ENCODE measurements at places on chromosomes 2 and 18.

GRCh38 chr2:182893666-182894065 is 27.2 kb upstream of the FRZB start:
- no peak for DNase-seq

DNA sequence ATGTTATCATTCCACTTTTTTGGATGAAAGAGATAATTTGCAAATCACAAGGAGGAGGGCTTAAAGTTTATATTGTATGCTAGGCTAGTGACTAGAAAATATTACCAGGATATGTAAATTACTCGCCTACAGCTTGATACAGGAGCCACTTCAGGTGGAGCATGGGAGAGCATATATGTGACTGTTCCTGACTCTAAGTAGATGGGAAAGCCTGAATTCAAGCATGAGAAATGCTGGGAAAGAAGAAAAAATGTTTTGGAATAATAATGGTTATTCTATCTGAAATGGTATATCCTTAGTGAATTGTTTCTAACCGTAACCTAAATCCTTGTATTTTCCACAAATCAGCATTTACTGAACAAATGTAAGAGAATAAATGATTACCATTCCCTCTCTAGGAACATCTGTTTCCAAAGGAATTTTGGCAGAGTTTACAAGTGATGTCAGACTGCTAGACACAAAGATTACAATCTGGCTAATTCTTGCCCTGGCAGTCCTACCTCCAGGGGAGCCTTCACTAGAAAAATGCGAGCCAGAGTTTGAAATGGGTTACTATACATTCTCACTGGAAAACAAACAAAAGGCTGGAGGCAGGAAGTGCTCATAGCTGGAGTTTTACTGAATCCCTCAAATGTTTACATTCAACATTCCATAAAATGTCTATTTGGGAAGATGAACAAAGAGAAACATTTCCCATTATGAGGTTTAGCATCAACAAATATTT is 129.4 kb upstream of the MAPRE2 start:
- no peak for DNase-seq

DNA sequence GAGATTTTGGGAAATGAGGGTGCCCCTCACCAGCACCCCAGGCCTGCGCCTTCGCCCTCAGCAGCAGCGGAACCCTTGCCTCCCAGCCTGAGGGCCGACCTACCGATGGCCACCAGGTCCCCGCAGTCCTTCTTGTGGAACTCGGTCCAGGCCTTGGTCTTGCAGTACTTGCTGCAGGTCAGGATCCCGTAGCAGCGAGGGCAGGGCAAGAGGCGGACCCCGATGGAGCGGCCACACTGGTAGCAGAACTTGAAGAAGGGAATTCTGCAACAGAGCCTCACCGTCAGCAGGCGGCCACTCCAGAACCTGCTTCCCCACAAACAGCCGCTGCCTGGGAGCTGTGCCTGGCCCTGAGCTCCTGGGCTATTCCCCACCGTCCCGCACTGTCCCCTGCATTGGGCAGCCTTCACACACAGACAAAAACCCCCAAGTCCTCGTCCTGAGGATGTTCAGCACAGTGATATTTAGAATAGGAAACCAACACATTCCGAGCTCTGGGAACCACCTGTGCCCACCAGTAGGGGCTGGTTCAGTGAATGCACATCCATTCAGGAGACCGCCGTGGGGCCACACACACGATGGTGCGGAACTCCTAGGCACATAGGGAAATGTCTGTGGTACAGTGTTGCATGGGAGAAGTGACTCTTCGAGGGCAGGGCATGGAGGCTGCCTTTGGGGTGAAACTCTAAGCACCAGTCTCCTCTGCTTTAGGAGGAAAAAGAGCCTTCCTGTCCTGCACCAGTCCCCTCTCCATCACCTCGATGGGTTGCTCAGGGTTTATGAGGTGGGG is 45.6 kb downstream of the GPC1 start:
- no peak for DNase-seq

GRCh38 chr2:151020411-151020810 is 241.3 kb downstream of the RBM43 start:
- no peak for DNase-seq

DNA sequence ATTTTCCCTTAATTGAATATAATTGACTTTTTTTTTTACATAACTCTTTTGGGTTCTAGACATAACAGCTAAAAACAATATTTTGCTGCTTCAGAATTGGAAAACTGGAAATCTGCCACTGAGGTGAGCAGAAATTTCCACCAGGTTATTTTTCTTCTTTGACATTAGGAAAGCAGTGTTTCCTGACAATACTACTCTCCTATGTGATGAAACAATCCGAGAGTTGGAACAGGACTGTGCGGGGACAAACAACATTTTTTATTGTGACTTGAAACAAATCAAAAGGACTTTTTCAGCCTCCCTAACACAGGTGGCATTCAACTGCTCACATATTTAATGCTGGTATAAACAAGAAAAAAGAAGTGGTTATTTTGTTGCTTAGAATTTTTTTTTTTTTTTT is 237.2 kb downstream of the RNF152 start:
- no peak for DNase-seq

DNA sequence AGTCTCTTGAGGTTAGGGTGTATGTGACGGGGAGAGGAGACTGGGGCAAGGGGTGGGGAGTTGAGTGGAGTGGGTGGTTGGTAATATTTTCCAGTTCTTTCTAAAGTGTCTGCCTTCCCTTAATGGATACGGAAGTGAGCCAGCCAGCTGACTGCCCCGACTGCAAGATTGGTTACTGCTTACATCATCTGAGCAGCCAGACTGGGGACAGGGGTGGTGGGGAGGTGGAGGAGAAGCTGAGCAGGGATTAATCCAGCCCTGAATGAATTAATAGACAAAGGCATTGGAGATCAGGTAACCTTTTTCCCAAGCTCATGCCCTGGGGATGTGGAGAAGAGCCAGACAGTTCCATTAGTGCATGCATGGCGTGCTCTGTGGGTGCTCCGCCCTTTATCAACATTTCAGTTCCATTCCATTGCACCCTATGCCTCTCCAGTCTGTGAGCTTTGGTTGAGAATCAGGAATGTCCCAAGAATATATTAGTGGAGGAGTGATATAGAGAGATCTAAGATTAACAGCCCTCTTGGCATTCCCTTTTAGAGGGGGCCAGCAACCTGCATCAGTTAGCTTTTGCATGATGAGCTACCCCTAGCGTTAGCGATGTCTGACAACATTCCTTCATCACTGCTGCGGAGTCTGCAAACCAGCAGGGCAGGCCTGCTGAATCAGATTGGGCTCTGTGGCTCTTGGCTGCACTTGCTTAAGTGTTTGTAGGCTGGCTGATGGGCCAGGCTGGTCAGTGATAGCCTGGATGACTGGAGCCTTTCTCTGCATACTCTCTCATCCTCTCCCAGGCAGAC is 67.4 kb downstream of the TNP1 start:
- DNase-seq, result no peak

DNA sequence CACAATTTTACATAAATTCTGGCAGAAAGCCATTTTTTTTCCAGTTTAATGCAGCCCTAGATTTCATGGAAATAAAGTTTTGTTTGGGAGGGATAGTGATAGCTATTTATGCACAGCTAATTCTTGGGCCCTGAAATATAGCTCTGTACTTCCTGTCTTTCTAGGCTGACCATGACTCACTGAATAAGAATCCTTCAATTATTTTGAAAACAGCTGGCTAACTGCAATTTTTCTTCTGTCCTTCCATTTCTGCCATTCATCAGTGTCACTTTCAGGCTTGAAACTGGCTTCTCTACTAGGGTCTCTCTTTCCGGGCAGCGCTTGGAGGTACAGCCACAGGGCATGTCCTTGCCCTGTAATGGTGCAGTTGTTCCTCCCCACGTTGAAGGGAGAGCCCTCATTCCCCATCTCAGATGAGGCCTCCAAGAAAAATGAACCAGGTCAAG is 97.1 kb upstream of the TMEM178A start:
- peak; percentile 57 for DNase-seq

GRCh38 chr18:69941183-69941582 is 6.5 kb downstream of the CD226 start:
- no peak for DNase-seq

- no peak for DNase-seq
Observed at GRCh38 chr2:54620948-54621347, 102.5 kb upstream of the EML6 start.

DNA sequence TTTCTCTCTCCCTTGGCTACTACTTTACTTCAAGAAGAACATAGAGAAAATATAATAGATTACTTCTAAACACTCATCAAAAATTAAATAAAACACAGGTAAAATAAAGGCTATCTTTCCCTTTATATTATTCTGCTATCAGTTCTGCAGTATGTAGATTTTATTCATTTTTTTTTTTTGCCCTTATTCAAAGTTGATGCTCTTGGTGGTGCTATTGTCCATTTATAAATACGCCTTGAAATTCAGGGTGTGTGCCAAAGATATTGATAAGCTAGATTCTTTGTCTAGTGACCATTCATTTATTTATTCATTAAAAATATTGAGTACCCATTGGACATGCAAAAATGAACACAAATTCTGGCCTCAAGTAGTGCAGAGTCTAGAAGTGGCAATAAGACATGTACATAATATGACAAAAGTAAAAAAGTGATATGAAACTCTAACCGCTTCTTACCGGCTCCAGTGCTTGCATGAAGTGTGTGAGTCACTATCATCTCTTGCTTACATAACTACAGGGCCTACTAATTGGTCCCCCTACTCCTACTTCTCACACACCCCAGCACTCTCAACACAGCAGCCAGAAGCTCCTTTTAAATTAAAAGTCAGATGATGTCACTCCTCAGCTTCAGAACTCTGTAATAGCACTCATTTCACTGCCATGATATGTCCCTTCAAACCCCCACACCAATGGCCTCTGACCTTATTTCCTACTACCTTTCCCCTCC is 208.3 kb upstream of the FANCL start:
- no peak for DNase-seq

- DNase-seq, result no peak
Observed at GRCh38 chr2:100286318-100286717, 36.0 kb downstream of the LONRF2 start.

- no peak for DNase-seq
Observed at GRCh38 chr2:95039363-95039762, 13.9 kb downstream of the MAL start.

GRCh38 chr2:74416778-74417177 is 4.6 kb downstream of the C2orf81 start:
- DNase-seq, result no peak

DNA sequence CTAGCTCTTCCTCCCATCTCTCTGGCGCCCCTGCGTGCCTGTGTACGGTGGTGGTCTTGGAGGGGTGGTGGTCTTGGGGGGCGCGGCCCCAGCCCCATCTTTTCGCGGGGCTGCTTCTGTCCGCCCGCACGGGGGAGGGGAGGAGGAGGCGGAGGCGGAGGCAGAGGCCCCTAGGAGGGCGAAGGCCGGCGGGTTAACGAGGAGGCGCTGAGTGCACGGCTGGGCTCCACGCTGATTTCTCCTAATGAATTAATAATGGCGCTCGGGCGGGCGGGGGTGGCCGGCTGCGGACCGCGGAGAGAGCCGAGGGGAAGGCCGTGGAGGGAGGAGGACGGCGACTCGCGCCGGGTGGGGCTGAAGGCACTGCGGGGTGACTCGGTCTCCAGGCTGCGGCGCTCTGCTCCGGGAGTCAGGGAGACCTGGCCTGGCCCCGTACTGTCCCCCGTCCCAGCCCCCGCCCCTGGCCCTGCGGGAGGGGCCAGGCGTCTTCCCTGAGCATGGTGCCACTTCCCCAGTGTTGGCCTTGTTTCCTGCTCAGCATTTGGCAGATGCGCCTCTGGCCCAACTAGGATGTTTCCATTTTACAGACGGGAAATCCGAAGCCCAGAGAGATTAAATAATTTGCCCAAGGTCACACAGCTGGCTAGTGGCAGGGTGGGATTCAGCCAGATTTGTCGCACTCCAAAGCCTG is 6.0 kb downstream of the GAREM2 start:
- DNase-seq, result no peak

- DNase-seq, result no peak
Observed at GRCh38 chr2:165474619-165475276, 5.2 kb downstream of the CSRNP3 start.

- no peak for DNase-seq
Observed at GRCh38 chr2:3603536-3604206, 8.8 kb downstream of the COLEC11 start.

DNA sequence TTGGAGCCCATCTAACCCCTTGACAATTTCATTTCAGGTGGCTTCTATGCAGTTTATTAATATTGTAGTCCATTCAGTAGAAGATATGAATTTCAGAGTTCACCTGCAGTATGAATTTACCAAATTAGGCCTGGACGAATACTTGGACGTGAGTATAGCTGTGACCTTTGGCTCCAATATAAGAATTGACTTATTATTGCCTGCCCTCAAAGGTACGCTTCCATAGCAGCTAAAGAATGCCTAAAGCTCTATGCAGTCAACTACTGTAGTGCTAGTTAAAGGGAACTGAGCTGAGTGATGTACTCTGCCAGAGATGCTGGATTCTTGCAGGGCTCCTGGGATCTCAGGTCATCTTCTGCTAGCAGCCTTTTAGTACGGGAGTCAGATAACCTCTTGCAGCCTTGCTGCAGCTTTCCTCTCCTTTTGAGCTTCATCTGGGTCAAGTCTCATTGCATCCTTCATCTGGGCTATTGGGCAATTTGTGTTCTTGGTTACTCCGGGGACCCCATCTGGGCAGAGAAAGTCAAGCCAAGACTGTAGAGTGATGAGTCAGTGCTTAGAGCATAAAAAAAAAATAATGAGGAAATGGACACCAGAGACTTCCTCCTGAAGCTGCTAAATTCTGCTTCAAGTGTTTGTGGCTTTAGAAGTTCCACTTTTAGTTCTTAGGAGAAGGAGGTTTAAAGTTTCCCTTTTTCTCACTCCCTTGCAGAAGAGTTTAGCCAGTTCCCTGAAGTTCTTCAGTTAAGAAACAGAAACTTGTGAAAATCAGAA is 105.6 kb downstream of the PRPF40A start:
- no peak for DNase-seq

- DNase-seq, result no peak
Observed at GRCh38 chr2:73037947-73038585, 33.4 kb downstream of the SFXN5 start.

DNA sequence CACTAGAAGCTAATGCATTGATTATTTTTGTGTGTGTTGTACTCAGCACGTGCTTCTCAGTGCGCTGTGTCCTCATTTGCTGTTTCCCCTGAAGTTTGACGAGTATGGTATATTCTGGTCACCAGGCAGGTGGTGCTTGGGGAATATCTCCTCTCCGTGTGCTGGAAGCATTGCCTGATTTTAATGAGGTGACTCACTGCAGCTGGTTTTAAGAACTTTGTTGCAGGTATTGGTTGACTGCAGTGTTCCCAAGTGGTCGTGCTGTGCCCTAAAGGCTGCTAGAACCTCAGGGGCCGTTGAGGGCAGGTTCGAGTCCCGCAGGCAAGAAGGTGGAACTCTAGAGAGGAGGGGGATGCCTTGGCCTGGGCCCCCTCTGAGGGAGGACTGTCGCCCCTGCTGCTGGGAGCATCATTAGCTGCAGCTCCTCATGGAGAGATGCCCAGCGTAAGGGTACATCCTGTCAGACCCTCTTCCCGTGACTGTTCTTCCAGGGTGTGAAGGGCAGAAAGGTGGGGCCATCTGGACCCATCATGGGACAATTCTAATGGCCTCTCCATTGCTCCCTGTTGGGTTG is 82.6 kb downstream of the AGAP1 start:
- no peak for DNase-seq

DNA sequence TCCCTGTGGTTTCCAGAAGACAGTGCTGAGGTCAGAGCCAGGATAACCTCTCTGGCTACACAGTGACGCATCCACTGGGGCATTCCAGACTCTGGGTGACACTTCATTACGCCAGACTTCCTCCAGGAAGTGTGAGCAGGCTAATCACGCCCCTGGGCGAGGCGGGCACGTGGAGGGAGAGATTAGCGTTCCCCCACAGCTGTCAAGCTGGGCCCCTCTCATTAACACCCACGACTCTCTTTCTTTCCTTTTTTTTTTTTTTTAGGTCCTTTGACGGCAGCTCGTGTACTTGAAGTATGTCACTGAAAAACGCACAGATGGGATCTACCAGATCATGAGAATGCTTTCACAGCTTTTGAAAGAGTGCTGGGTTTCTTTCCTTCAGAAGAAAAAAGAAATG is 274.6 kb downstream of the AFF3 start:
- DNase-seq, result no peak
